ENCODE measurements at places on chromosomes 5 and 9.

- no peak for DNase-seq
These were observed 21.4 kb downstream of the ZNF608 start for GRCh38 chr5:124725040-124725434.

DNA sequence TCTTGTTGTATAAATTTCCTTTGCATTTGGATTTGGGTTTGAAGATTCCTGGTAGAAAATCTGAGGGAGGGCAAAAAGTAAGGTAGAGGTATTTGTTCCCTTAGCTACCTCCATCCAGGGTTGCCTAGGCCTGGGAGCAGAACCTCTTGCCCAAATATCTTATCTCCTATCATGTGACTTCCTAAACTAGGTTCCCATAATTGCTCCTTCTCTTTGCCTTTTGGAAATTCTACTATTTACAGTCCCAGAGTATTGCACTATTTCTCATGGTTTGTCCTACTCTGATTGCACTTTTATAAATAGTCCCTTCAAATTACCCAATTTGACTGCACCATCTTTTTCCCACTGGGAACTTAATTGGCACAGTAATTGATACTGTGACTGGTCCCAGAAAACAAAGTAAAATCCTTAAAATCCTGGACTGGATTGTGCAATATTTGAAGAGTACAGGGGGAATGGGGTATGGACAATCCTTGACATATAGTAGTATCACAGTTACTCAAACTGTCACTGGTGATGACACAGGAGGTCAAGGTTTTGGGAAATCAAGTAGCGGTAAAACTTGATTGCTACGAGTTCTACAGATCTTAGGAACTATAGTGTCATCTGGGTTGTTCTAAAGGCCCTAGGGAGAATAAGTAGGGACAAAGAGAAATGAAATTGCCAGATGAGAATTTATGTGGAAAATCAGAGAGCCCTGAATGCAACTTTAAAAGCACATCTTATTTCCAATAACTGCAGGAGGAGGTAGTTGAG, 31.5 kb upstream of the TMED7 start:
- no peak for DNase-seq

GRCh38 chr9:75148561-75148960, 60.2 kb downstream of the OSTF1 start:
- peak; percentile 39 for DNase-seq

GRCh38 chr9:134670851-134671281, 29.3 kb downstream of the COL5A1 start:
- DNase-seq, result no peak

DNA sequence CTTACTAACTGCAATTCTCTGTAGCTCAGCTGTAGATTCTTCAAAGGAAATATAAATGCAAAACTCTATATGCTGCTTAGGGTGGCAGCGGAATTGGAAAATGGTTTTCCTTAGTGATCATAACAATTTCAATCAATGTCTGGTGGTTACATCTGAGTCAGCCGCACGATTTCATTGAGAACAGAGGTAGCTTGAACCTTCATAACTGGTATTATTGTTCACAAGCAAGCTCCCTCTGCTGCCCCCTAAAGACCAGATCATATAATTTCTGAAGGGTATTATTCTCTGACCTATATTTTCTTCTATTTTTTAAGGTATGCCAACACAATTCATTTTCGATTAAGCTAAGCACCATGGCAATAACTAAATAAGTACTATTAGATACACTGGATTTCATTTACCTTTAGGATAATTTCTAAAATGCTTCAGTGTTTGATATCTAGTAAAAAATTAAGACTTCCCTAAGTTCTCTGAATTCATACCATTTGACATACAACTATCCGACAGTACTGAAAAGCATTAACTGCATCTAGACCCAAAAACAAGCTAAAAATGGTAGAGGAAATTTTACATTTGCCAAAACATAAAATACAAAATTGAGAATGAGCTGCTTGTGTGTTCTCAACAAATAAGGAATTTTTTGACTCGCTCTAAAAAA, 181.1 kb upstream of the SPEF2 start:
- peak; percentile 60 for DNase-seq

- DNase-seq, result no peak
These were observed 1.9 kb downstream of the ISOC1 start for GRCh38 chr5:129096382-129096991.

GRCh38 chr5:9545992-9546851, at the start of gene SEMA5A:
Gene SEMA5A (minus strand): TSS chr5:9546075. CDS start chr5:9379946, 166,129 bp downstream.
- no peak for DNase-seq

GRCh38 chr5:52277101-52277500, 510.6 kb upstream of the ITGA1 start:
- no peak for DNase-seq

- DNase-seq, result peak; percentile 12
These were observed 14.9 kb downstream of the LARP1 start for GRCh38 chr5:154770111-154770510.
